ENCODE measurements at places on chromosomes 6 and 20.

DNA sequence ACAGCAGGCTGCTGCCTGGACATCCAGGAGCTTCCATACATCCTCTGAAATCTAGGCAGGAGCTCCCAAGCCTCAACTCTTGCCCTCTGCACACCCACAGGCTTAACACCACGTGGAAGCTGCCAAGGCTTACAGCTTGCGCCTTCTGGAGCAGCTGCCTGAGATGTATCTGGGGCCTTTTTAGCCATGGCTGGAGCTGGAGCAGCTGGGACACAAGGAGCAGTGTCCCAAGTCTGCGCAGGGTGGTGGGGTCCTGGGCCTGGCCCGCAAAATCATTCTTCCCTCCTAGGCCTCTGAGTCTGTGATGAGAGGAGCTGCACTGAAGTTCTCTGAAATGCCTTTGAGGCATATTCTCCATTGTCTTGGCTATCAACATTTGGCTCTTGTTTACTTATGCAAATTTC, 255.0 kb downstream of the DLL1 start:
- DNase-seq: no peak

DNA sequence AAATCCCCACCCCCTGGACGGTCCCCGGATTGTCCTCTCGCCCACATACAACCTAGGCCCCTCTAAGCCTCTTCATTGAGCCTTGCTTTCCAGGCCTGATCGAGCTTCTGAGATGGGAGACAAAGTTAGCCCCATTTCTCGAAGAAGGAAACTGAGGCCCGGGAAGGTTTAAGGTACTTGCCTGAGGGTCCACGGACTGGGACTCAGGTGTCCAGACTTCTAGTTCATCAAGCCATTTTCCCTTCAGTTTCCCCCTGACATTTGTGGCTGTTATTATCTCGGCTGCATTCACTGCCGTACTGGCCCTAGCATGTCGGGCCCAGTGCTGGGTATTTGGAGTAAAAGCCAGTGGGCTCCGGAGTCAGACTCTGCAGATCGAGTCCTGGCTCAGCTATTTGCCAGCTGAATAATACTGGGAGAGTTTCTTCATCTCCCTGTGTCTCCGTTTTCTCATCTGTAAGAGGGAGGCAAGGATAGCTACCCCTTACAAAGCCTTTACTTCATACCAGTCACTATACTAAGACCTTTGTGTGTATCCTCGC, 633 bp downstream of the RPRD1B start:
- no peak for DNase-seq

DNA sequence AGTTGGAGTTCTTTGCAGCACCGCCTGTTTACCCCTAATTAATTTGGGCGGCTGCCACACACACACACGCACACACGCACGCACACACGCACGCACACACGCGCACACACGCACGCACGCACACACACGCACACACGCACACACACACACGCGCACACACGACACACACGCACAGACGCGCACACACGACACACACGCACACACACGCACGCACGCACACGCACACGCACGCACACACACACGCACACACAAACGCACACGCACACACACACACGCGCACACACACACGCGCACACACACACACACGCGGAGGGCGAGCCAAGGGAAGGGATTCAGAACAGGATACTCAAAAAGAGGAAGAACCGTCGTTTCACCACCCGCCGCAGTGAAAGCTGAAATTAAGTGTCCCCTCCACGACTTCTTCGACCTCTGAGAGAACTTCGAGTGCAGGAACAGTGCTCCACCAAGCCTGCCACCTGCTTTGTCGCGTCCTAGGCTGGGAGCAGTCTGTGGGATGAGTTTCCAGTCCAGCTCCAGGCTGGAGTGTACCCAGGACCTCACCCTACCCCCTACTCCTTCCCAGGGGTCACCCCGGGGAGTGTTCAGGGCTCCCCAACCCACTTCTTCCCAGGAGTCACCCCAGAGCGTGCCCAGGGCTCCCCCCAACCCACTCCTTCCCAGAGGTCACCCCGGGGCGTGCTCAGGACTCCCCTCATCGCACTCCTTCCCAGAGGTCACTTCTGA, 1.1 kb downstream of the RNASET2 start:
- peak; percentile 37 for DNase-seq

DNA sequence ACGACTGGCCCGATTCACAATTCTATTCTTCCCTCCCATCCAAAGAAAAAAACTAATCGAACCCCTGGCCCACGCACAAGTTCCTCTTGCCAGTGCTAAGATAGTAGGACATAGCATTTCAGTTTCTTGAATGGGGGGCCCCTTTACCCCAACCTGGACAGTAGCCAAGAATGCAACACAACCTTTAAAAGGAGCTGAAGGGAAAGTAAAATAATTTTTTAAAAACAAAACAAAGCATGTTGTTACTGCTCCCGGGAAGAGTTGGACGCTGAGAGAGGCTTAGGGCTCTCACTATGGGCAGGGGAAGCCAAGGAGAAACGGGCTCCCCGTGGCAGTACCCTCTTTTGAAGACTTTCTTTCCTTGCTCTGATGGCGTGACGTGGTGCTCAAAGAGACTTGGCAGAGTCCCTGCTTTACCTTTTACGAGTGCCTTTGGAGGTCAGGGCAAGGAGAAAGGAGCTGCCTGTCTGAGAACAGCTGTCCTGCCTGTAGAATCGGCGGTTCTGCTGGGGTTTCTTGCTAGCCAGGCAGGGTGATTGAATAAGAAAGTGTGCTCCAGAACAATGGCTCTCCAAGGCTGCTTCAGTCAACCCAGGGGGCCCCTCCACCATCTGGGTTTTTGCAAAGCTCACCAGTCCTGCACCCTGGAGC, 5.8 kb downstream of the TFAP2C start:
- no peak for DNase-seq

GRCh38 chr6:126632271-126632670, 292.4 kb downstream of the CENPW start:
- DNase-seq: no peak

- no peak for DNase-seq
Observed at GRCh38 chr6:142400495-142400894, 98.7 kb downstream of the ADGRG6 start.

- no peak for DNase-seq
Observed at GRCh38 chr6:131290955-131291354, 155.7 kb downstream of the AKAP7 start.

GRCh38 chr6:26017632-26017966, 55.0 kb downstream of the TRIM38 start:
- no peak for DNase-seq

DNA sequence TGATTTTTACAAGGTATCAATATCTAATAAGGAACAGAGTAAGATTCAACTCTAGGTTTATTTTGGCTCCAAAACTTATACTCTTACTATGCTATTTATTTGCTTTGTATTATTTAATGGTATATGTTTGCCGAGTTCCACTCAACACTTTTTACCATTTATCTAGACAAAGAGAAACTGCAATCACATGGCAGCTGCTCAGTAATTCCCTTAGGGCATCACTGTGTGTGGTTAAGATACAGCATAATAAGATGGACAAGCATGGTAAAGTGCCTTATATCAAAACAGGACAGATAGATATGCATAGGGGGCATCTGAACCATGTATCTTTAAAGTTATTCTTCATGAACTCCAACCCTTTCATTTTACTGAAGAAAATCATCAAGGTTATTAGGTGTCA, 483.0 kb upstream of the ID4 start:
- DNase-seq: no peak

- DNase-seq: no peak
Observed at GRCh38 chr6:144655376-144655775, 370.2 kb downstream of the UTRN start.

DNA sequence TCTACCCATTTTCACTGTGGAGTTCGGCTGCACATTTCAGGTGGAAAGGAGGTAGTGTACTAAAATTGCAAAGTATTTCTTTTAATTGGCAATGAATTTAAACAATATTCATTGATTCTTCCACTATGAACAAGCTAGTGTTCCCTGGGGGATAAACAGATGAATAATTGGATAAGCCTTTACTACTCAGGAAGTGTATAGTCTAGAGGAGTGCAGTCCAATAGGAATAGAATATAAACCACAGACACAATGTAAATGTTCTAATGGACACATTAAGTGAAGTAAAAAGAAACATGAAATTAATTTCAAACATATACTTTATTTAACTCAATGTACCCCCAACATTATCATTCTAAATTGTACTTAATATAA, 28.7 kb downstream of the SGK1 start:
- DNase-seq: no peak

- DNase-seq: no peak
Observed at GRCh38 chr20:48234951-48235350, 449.7 kb upstream of the SULF2 start.

- DNase-seq: no peak
Observed at GRCh38 chr20:46423342-46423741, 16.9 kb upstream of the ELMO2 start.

DNA sequence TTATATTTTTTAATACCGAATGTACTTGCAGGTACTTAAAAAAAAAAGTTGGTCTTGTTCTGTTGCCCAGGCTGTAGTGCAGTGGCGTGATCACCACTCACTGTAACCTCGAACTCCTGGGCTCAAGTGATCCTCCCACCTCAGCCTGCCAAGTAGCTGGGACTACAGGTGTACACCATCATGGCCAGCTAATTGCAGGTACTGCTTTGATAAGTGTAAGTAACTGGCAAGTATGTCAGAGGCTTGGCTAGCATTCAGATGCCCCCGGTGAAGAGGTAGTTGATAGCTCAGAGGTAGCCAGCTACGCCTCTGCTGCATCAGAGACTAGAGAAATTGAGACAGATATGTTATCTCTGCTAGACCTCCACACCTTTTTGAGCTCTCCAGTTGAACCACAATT, 40.5 kb downstream of the BTBD9 start:
- no peak for DNase-seq
